MG63 (cell line): ENCODE measurements at places on chromosomes 7 and 10. TPM values are rescaled to one million over a fixed set of nuclear protein-coding genes. Genes with fewer than 3 reads are reported as not detected.

The CFAP58 gene
- total RNA-seq: 0.05 and 0.20 TPM in 2 replicates

The POLR2J2 gene
- not detected in 2 replicates for total RNA-seq

The UNCX gene
- not detected in 2 replicates for total RNA-seq

The PTF1A gene
- not detected in 2 replicates for total RNA-seq

The HOXA2 gene
- total RNA-seq: 0.35 TPM in 1 of 2 replicates, not detected in the other

The FHIP2A gene
- 7.1 and 9.4 TPM in 2 replicates for total RNA-seq

The ATP6V0A4 gene
- total RNA-seq: not detected in 2 replicates

The AMPH gene
- 1.6 and 2.0 TPM in 2 replicates for total RNA-seq

The USP54 gene
- 5.3 and 10.2 TPM in 2 replicates for total RNA-seq

The PRLHR gene
- total RNA-seq: not detected in 2 replicates

The CHST15 gene
- 6.1 and 9.8 TPM in 2 replicates for total RNA-seq

The BAMBI gene
- 38.3 and 60.4 TPM in 2 replicates for total RNA-seq

The SPDYE8 gene
- not detected in 2 replicates for total RNA-seq

The ADARB2 gene
- not detected in 2 replicates for total RNA-seq

The OR2A12 gene
- not detected in 2 replicates for total RNA-seq

The IFIT1B gene
- not detected in 2 replicates for total RNA-seq

The DLX6 gene
- total RNA-seq: not detected in 2 replicates

The PLXNA4 gene
- not detected in 2 replicates for total RNA-seq

The AKR1C1 gene
- total RNA-seq: 5.2 and 74.0 TPM in 2 replicates

The NCF1 gene
- not detected in 2 replicates for total RNA-seq

The LRIT1 gene
- total RNA-seq: not detected in 2 replicates

The MPP7 gene
- total RNA-seq: 3.8 and 8.3 TPM in 2 replicates

The PRKAR1B gene
- 20.4 and 27.5 TPM in 2 replicates for total RNA-seq

The FBXO24 gene
- total RNA-seq: 1.0 and 1.2 TPM in 2 replicates

The MKX gene
- total RNA-seq: 33.7 and 36.4 TPM in 2 replicates

The ADIRF gene
- total RNA-seq: 165 and 212 TPM in 2 replicates

The ZPBP gene
- total RNA-seq: not detected in 2 replicates

The RTKN2 gene
- total RNA-seq: 1.3 and 2.7 TPM in 2 replicates

The TAS2R4 gene
- not detected in 2 replicates for total RNA-seq

The CPN1 gene
- not detected in 2 replicates for total RNA-seq

The AGMO gene
- not detected in 2 replicates for total RNA-seq

The STK31 gene
- 0.03 TPM in 1 of 2 replicates, not detected in the other for total RNA-seq

The TAC1 gene
- not detected in 2 replicates for total RNA-seq

The HKDC1 gene
- 0.20 TPM in 1 of 2 replicates, not detected in the other for total RNA-seq

The MYL10 gene
- total RNA-seq: not detected in 2 replicates

The SUN3 gene
- total RNA-seq: not detected in 2 replicates

The GALNT17 gene
- 0.03 TPM in 1 of 2 replicates, not detected in the other for total RNA-seq

The PRF1 gene
- not detected in 2 replicates for total RNA-seq

The ATXN7L1 gene
- total RNA-seq: 0.59 TPM in 1 of 2 replicates, not detected in the other

The PIP gene
- not detected in 2 replicates for total RNA-seq

The PITX3 gene
- not detected in 2 replicates for total RNA-seq

The SLC26A5 gene
- not detected in 2 replicates for total RNA-seq

The WDFY4 gene
- total RNA-seq: 0.07 and 0.63 TPM in 2 replicates
